Bone marrow (tissue), 2 donors: ENCODE measurements at places on chromosomes 1 and 21.

DNA sequence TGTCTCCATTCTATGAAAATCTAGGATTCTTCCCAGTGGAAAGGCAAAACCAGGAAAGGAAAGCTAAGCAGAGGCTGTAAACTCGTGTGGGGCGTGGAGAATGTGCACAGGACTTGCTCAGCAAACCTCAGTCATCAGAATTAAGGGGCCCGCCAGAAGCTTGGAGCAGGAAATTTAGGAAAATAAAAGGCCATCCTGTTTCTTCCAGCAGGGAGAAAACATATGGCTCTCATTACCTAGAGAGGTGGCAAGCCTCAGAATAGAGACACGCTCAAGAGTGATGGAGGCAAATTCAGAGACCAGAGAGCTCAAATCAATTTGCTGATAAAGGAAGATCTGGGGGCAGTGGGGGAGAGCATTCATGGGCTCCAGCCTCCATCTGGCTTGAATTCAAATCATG, 151.9 kb upstream of the KLHDC7A start:
- DNase-seq: no peak

- no peak for DNase-seq
These were observed 347.5 kb upstream of the DPYD start for GRCh38 chr1:98268316-98268715.

DNA sequence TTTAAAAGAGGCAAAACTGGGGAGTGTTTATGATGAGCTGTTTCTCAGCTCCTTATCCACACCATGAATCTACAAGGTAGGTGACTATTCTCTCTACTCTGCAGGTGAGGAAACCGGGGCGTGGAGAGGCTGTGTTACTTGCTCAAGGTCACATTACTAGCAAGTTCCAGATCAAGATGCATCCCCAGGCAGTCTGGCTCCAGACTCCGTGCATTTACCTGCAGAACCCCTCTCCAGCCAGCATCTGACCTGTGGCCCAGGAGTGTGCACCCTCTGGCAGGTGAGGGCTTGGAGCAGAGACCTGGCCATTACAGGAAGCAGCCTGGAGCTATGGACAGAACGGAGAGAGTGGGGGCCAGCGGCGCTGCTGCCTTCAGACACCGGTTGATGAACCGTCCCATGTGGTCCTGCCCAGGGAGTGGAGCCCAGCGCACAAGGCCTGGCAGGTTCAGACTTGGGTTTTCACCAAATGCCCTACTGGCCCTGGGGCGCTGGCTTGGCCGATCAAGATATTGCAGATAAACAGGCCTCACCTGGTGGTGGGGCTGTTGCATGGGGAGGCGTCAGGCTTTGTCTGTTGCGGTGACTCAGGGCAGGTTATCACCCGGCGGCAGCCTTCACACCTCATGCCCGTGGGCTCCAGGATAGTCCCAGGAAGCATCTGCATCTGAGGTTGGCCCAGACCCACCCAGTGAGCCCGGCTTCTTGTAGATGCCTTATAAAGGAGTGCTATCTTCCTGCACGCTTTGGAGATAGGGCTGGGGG, 29.2 kb upstream of the WNT4 start:
- no peak for DNase-seq

- DNase-seq: no peak
These were observed 49.9 kb upstream of the ITPKB start for GRCh38 chr1:226788965-226789364.

DNA sequence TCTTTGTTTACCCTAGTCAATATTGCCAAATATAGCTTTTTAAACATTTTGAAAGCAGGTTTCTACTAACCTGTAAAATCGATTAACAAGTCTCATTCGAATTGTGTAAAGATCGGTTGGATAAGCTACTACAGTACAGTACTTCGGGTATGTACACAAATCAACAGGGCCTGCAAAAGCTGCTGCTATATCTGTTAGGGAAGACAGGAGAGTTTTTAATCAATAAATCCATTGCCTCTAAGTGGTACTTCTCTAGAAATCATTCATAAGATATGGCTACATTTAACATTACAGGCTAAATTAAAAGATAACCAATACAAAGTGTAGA, 34.8 kb upstream of the PSMG1 start:
- DNase-seq: no peak

DNA sequence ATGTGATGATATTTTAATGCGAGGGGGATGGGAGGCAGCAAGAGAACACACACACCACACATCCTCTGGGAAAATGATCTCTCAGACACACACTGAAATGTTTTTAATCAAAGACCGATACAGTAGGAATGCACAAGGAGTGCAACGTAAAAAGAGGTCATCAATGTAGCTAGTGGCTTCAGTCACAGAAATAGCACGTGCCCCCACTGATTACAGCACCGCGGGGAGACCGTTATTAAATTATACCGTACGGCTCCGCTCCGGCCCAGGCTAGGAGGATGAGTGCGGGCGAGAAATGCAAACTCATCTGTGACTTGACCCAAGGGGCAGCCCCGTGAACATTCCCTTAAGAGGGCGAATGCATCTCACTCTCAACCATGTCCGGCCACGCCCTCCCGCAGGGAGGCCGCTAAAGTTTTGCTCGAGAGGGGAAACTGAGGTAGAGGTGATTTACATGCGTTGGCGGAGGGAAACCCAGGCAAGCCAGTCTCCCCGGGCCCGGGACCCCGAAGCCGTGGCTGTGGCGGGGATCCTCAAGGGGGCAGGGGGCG, 552 bp downstream of the UBR4 start:
- DNase-seq: peak; percentile 78

- DNase-seq: no peak
These were observed 358.1 kb downstream of the HHAT start for GRCh38 chr1:210686841-210687240.

GRCh38 chr1:224518528-224518927, 83.9 kb upstream of the WDR26 start:
- DNase-seq: no peak

- no peak for DNase-seq
These were observed 42.2 kb upstream of the KCNE1 start for GRCh38 chr21:34554227-34554626.

DNA sequence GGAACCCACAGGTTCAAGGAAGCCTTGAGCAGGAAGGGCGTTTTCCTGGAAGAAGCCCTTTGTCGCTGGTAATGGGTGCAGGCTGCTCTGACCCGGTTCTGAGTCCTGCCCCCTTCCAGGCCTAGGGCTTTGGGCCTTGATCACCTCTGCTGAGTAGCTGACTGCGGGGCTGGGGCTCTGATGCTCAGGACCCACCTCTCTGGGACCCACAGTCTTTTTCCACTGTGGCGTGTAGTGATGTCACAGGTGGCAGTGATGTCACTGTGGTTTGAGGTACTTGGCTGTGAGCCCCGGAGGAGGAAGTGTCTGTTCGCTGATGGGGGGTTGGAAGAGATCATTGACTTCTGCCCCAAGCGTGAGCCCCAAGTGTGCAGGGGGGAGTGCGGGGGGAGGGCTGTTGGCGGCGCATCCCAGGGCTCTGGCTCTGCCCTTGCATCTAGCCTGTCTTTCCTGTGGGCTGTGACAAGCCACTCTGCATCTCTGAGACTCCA, 6.9 kb downstream of the TNFRSF1B start:
- peak; percentile 57 for DNase-seq

DNA sequence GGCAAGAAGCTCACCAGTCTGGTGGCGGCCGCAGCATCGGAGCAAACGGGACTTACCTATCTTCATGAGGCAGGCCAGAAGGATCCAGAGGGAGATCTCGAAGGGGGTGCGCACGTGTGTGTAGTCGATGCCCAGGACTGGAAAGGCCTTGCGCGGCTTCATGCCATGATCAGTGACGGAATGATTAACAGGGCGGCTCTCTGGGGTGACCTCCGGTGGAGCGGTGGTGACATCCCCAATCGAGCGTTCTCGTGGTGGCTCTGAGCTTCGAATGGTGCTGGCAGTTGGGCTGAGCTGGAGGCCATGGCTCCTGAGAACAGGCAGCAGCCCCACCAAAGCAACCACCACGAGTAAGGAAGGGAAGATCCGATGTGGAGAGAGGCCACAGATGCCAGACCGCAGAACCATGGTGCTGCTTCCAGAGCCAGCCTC, 982 bp downstream of the SLC9A1 start:
- DNase-seq: no peak

GRCh38 chr1:197778366-197778945, 3.2 kb upstream of the DENND1B start:
- peak; percentile 84 for DNase-seq

- DNase-seq: no peak
These were observed 56.2 kb downstream of the RUNX1 start for GRCh38 chr21:34992736-34993398.
